ENCODE measurements at places on chromosomes 5 and 9. TPM values are rescaled to one million over a fixed set of nuclear protein-coding genes. Genes with fewer than 3 reads are reported as not detected.
A peak's percentile ranks its signal among the peaks of the same experiment; 100 is the strongest.

- no peaks in the 10 kb centered on the region for H3K4me1 ChIP-seq
- DNase-seq, result no peak
- H3K36me3 ChIP-seq, result peaks cover 9% of the 10 kb centered on the region
- H3K27ac ChIP-seq, result no peak overlapping the region
- H3K27me3 ChIP-seq, result no peaks in the 10 kb centered on the region
Observed at GRCh38 chr9:112188884-112189283, 13.8 kb upstream of the SUSD1 start.

GRCh38 chr5:148683651-148684050 is 29.3 kb upstream of the HTR4 start:
- H3K27me3 ChIP-seq, result no peaks in the 10 kb centered on the region
- no peak overlapping the region for H3K27ac ChIP-seq
- no peak for DNase-seq
- no peaks in the 10 kb centered on the region for H3K4me1 ChIP-seq
- H3K36me3 ChIP-seq, result no peaks in the 10 kb centered on the region

Gene AHRR
- 56.1 TPM for total RNA-seq

Gene PCDHGA7
- total RNA-seq, result not detected

DNA sequence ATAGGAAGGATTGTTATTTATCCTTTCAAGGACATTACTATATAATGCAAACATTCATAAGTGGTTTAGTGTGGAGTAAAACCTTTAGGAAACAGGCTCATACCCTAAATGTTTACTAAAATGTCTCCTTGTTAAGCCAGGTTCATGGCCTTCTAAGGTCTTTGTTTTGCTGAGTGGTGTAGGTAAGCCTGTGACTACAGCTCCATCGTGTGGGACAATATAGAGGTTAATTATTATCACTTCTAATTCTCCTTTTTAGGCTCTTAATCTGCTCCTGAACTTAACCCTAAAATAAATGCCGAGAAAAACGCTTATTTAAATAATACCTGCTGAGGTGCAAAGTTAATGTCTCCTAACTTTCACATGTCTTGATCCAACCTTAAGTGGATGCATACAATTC is 43.8 kb downstream of the SPINK5 start:
- DNase-seq, result no peak
- H3K27me3 ChIP-seq, result no peaks in the 10 kb centered on the region
- H3K4me3 ChIP-seq, result no peak overlapping the region
- H3K4me1 ChIP-seq, result no peaks in the 10 kb centered on the region
- no peaks in the 10 kb centered on the region for H3K36me3 ChIP-seq
- no peak overlapping the region for H3K27ac ChIP-seq

- H3K36me3 ChIP-seq, result no peaks in the 10 kb centered on the region
- H3K4me3 ChIP-seq, result no peak overlapping the region
- no peak for DNase-seq
- H3K27me3 ChIP-seq, result peaks cover 7% of the 10 kb centered on the region
- H3K4me1 ChIP-seq, result no peaks in the 10 kb centered on the region
Observed at GRCh38 chr5:88785746-88786565, 97.0 kb downstream of the MEF2C start.

Gene MSANTD3
- 15.9 TPM for total RNA-seq

DNA sequence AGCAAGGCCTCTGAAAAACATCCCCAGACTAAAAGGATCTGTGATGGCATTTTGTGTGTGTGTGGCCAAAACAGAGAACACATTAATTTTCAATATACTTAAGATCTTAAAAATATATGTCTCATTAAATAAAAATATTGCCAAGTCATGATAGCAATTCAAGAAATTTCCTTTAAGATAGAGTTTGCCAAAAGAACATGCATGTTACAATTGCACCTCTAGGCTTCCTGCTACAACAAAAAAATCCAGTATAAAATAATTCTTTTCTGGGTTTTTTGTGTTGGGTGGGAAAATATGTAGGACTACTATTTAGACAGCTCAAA is 5.2 kb downstream of the ANXA1 start:
- H3K27me3 ChIP-seq, result no peaks in the 10 kb centered on the region
- peak overlapping the region; percentile 55 for H3K27ac ChIP-seq
- no peak for DNase-seq
- peaks cover 56% of the 10 kb centered on the region for H3K4me1 ChIP-seq

- H3K27me3 ChIP-seq, result no peaks in the 10 kb centered on the region
- DNase-seq, result no peak
- H3K4me3 ChIP-seq, result no peak overlapping the region
- H3K36me3 ChIP-seq, result peaks cover 3% of the 10 kb centered on the region
Observed at GRCh38 chr5:93930098-93930497, 188.7 kb upstream of the POU5F2 start.
